ENCODE measurements at places on chromosomes 2 and 18. TPM values are rescaled to one million over a fixed set of nuclear protein-coding genes. Genes with fewer than 3 reads are reported as not detected.

ST8SIA3 gene
- 1.5 TPM for total RNA-seq

DNA sequence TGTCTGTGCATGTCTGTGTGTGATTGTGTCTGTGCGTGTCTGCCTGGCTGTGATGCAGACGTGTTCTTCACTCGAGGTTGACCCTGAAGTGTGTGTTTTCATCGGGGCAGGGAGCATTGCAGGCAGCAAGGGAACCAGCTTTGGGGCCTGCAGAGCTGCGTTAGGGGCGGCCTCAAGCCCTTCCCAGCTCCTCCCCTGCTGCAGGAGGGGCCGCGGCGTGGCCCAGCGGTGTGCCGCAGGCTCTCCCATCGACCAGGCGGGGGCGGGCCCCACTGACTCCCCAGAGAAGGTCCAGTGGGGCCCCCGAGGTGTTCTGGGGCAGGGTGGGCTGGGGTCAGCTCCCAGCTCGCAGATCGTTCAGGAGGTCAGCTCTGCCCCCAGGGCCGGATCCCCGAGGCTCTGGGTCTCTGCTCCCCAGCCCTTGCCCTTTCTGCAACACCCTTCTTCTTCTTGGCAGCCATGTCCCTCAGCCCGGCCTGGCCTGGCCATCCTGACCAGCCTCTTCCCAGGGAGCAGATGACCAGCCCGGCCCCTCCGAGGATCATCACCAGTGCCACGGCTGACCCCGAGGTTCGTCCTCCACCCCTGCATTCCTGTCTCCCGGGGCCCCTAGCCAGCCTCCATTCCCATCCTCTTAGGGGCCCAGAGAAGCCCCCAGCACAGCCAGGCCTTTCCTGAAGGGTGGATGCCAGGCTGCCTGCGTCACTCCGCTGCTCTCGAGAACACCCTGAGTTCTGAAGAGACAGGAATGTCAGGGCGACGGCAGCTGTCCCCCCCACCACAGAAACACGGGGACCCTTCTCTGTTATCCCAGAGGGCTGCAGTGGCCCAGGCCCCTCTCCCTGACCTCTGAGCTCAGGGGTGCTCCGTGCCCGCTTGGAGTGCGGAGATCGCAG lies 11.1 kb upstream of the KLHL30 start:
- peak; percentile 87 for DNase-seq

GRCh38 chr2:134739236-134739878 lies 20.6 kb upstream of the TMEM163 start:
- no peak for DNase-seq

DNA sequence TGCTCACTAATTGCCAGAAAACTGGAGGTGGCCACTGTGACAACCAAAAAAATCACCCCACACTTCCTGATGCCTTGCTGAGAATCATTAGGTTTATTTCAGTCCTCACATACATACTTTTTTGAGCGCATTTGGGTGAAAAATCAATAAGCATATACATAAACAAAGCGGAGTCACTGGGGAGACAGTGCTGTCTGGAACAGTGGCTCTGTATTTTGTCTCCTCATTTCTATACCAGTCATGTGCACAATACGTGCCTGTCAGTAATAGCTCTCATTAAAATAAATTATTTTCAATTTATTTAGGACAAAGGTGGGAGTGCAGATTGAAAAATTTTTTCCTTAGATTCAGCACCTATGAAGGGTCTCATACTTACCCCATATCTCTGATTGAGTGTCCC lies 48.2 kb downstream of the CXCR4 start:
- no peak for DNase-seq

CACNB4 gene
- total RNA-seq = 0.83 TPM

PFN4 gene
- total RNA-seq = not detected

SALL3 gene
- 60.0 TPM for total RNA-seq

DNA sequence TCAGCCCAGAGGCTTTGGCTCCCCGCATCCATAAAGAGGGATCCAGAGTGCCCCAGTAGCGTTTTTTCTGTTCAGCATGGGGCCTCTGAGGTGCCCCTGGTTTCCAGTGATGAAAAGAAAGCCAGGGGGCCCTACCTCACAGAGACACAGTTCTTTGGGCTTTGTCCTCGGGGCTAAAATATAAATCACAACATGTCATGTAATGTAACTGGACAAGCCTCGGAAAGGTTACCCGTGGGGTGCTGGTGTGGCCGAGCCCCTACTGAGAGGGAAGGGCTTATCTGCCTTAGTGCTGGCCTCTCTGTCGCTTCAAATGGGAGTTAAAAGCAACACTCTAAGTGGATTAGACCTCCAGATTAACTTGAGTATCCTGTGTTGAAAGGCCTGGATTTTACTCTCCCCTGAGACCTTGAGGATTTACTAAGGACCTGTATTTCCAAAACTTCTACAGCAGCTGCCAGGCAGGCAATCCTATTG lies 251.6 kb upstream of the APCDD1 start:
- DNase-seq = no peak

RIT2 gene
- 0.26 TPM for total RNA-seq

SLC30A3 gene
- 0.89 TPM for total RNA-seq

GRCh38 chr2:168734199-168734760 lies 68.2 kb upstream of the NOSTRIN start:
- no peak for DNase-seq

MERTK gene
- total RNA-seq = 8.3 TPM

LRRTM4 gene
- 5.7 TPM for total RNA-seq

TBC1D8 gene
- total RNA-seq = 29.8 TPM

GRCh38 chr2:10538224-10538894 lies 90.2 kb upstream of the ODC1 start:
- peak; percentile 13 for DNase-seq

DNA sequence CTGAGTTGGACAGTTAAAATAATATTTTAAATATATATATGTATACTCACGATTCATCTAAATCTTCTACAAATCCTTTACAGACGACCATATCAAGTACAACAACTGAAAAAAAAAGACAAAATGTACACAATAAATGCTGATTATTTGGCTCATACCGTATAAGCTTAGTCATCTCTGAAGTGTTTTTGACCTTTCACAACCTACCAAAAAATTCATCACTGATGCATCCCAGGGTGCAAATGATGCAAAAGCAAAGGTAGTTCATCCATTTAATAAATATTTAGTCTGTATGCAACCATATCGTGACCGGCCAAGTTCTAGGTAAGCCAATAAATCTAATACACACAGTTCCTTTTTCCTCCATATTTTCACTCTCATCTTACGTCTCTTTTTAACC lies 1.1 kb downstream of the TMX3 start:
- no peak for DNase-seq

DNA sequence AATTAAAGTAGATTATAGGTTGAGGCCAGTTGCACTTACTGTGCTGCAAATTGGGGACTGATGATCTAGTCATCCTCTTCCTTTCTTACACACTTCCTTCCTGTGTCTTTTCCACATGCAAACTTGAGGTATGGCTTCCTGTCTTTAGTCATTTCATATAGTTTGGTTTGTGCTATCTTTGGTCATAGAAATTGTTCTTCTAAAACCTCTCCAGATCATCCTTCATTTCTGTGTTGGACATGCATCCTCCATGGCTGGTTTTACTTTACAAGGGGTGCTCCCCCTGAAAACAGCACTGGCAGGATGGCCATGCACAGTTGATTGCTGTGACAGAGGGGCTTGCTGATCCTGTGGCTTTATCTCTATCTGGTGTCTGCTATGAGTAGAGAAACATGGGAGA lies 36.5 kb downstream of the MGAT5 start:
- no peak for DNase-seq

- no peak for DNase-seq
These were observed 7.0 kb upstream of the SOX11 start for GRCh38 chr2:5685225-5685624.

Data from H7 (cell line).